Activated CD8-positive, alpha-beta memory T cell treated with anti-CD3 and anti-CD28 coated beads, Interleukin-2, amount 50 U/mL, for 4 hours (primary cell): ENCODE measurements at places on chromosomes 5 and 9.

- DNase-seq, result no peak
Observed at GRCh38 chr5:40485021-40485998, 194.4 kb upstream of the PTGER4 start.

GRCh38 chr5:124701873-124702425, 44.5 kb downstream of the ZNF608 start:
- no peak for DNase-seq

GRCh38 chr9:35945341-35946018, 12.5 kb downstream of the OR2S2 start:
- peak; percentile 63 for DNase-seq

DNA sequence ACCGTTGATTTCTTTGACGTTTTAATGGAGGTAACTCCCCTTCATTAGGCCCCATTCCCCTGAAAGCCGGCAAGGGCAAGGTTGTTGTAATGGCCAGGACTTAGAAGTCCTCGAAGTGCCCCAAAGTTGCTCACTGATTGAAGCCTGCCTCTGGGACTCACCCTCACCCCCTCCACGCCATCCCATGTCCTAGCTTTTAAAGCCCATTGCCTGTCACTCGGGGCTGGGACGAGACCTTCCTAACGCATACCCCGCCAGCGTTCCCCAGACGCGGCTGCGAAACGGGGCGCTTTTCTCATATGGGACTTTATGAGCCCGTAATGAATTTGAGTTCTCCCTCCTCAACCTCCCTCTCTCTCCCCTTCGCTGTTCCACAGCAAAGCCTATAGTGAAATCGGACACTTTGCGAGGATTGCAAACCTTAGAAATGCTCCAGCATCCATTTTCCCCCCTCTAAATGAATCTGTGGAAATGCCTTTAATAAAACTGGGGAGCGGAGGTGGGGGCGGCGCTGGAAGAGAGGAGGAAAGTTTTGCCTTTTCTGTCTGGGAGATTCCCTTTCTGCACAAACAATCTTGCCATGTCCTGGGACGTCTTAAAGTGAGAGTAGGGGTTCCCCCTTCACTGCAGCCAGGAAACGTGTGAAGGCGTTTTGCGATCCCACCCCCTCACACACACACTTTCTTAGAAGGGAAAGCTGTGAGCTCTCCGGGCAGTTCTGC, 1.5 kb downstream of the PAPPA start:
- no peak for DNase-seq

DNA sequence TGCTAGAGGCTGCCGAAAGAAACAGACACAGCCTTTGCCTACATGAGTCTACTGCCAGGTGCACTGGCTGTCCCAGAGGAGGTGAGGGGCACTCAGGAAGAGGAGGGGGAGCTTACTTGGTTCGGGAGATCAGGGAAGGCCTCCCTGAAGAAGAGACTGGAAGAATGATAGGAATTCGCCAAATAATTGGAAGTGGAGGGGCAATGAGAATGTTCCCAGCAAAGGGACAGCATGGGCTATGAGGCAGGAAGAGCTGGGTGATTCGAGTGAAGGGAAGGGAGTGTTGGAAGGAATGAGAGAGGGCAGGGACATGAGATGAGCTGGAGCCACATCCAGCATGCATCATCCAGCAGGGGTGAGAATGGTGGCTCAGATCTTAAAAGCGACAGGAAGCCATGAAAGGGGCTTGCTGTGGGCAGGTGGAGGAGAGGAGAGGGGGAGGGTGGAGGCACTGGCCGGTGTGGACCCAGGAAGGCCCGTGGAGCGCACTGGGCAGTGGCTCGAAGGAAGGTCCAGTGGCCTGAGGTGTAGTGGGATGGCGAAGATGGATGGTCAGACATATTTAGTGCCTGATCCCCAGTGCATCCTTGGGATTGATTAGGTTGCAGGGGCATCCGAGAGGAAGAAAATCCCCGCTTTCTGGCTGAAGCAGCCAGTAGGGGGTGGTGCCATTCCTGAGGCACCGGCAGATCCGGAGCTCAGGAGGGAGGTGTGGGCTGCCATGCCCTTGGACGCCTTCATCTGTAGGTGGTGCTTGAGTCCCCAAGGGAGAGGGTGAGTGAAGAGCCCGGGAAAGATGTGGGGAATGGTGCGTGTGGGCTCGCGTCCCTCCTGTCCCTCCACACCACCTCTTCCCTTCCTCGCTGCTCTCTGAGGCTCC, 53.5 kb upstream of the GARNL3 start:
- DNase-seq, result no peak

DNA sequence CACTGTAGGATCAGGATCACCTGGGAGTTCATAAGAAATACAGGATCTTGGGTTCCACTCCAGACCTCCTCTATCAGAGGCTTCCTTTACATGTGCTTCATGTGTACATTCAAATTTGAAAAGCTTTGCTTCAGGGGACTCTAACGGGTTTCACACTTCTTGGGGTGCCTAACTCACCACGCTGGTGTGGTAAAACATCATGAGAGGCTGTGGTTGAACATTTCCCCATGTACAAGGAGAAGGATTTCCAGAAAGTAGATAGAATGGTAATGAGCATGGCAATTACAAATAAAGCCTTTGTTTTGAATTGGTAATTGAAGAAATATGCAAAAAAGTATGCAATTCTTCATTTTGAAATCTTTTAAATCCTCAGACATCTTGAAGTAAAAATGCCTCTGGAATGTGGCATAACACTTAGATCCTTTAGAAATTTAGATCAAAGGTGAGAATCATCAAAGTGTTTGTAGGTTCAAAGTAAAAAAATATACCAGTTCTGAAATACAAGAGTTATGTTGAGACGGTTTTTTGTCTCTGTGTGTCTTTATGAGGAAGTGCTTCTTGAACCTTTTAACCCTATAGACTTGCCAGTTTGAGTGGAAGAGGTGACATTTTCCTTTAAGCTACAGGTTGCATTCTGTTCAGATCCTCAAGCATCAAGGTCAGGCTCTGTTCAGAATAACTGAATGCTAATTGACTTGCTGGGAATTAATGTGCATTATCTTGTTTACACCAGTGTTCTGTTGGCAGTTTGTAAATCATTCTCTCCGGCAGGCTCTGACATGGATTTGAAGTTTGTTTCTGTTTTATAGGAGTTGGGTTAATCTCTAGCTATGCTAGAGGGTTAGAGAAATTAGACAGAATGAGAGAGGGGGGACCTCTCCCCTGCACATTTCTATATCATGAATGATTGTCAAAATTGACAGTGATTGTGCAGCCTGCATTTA, 415.3 kb downstream of the MAN2A1 start:
- DNase-seq, result no peak

DNA sequence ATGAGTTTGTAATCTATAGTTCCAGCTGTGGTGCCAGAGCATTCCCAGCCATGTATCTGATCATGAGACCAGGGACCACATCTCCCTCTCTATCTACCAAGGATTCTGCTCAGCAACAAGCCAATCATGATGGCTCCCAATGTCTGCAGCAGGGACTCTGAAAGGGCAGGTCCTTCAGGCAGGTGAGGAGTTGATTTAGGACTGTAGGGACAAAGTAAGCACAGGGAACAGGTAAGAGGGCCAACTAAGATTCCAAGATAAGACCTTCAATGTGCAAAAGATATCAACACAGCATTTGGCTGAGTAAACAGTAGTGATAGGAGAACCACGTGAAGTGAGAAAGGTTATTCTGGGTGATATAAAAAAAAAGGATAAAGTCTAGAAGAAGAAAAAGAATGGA, 8.5 kb downstream of the XPA start:
- no peak for DNase-seq

GRCh38 chr9:124363326-124364096, 51.7 kb downstream of the PSMB7 start:
- no peak for DNase-seq

GRCh38 chr5:1209896-1210776, 8.7 kb downstream of the SLC6A19 start:
- no peak for DNase-seq

DNA sequence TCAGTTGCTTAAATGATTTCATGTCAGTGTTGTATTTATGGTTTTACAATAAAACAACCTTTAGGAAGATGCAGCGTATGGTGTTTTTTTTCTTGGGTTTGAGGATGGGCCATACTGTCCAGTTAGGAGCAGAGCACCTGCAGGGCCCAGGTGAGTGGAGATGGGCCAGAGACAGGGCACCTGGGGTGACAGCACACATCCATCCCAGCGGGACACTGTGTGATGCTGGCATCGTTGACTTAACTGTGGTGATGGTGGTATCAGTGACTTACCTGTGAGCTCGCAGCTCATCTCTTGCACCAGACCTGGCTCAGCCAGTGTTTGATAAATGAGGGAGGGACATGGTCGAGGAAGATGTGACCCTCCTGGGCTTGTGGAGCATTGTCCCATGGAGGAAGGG, 21.6 kb downstream of the AMBP start:
- no peak for DNase-seq

DNA sequence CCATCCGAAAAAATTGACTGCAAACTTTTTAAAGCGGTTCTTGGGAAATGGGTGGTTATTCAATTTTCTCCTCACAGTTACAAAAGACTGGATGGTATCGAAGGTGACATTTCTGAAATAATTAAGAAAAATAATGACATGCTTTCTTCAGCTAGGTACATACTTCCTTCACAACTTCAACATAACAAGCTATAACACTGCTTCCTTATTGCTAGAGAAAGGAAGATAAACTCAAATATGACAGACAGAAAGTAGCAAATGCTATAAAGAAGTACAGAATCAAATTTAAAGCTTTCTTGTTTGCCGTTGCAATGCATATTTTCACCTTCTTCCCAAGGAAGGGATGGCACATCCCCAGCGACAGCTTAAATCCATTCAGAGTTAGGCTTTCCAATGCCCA, 93.5 kb upstream of the EFNA5 start:
- DNase-seq, result no peak

- DNase-seq, result no peak
Observed at GRCh38 chr5:159441441-159441840, 111.2 kb upstream of the IL12B start.

- DNase-seq, result no peak
Observed at GRCh38 chr5:179284751-179285631, 60.3 kb downstream of the ADAMTS2 start.

- DNase-seq, result no peak
Observed at GRCh38 chr9:37029776-37030610, 4.1 kb downstream of the PAX5 start.

DNA sequence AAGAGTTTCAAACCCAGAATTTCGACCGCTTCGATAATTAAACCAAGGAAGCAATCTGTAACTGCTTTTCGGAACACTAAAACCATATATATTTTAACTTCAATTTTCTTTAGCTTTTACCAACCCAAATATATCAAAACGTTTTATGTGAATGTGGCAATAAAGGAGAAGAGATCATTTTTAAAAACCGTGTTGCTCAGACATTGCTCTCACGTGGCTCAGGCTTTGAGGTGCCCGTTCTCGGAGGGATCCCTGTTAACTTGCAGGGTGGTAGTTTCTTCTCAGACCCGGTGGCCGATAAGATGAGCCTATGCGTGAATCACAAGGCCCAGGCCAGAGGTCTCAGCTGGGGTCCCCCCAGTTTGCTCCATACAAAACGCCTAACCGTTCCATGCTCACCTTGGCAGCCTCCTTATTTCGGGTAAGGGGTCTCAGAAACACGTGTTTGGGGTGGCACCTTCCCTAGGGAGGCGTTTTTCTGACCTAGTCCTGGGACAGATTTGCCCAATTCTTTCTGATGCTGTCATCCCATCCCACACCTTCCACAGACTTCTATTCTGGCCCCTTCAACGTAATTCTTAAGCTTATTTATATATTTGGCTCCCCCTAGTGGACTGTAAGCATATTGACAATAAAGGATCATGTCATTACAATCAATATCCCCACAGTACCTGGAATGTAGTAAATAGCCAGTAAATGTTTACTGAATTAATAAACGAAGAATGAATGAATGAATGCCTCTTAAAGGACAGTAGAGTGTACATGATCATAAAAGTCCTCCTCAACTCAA, 48.1 kb downstream of the THBS4 start:
- DNase-seq, result no peak

DNA sequence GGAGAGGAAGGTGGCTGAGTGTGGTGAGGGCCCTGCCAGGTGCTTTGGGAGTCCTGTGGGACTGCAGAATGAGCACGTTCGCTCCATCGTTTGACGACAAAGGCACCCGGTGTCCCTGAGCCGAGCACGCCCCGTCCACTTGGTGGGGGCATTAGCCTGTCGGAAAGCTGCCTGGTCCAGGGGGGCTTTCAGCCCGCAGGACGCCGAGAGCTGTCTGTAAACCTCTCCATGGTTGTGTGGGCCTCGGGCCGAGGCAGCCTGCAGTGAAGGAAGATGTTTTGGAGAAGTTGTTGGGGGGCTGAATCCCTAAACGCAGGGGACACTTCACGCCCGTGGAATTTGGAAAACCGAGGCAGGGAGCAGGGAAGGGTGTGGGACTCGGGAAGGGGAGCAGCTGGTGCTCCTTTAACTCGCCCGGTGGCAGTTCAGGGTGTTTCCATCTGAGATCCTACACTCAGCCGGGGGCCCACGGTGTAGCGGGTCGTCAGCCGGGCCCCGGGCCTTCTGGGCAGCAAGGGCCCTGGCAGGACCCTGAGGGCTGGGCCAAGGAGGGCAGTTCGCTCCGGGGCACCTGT, 53.8 kb downstream of the MRPL36 start:
- DNase-seq, result no peak

- DNase-seq, result no peak
Observed at GRCh38 chr9:136907011-136907914, 20.9 kb downstream of the TRAF2 start.

GRCh38 chr5:146662229-146662628, 146.2 kb upstream of the GPR151 start:
- no peak for DNase-seq

- DNase-seq, result no peak
Observed at GRCh38 chr9:120711354-120711753, 2.9 kb downstream of the MEGF9 start.
